ENCODE measurements at places on chromosomes 6 and 20.
A peak's percentile ranks its signal among the peaks of the same experiment; 100 is the strongest.

DNA sequence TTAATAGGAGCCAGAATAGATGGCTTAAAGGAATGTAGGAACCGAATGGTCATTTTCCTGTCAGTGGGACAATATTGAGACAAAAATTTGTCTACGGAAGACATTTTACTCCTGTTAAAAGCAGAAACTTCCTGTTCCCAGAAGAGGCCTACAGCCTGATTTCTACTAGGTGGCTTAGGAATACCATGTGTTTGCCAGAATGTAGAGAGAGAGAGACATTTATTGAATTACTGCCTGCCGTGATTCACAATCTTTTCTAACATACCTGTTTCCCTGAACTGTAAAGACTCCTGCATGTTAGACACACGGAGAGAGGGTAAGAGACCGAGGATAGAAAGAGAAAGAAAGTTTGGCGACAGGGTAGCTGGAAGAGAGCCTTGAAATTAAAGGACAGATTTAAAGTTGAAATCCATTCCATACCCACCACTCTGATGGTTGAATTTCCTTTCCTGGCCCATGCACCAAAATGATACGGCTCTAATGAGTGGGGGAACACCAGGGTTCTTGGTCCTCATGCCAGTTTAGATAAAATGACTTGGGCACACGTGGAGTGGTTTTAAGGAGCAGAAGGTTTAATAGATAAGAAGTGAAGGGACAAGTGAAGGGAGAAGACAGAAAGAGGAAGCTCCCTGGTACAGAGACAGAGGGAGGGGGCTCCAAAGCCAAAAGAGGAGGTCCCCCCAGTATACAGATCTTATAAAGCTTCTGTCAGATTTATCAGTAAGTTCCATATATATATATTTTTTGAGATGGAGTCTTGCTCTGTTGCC lies 22.5 kb downstream of the NCOA3 start:
- no peak for DNase-seq

DNA sequence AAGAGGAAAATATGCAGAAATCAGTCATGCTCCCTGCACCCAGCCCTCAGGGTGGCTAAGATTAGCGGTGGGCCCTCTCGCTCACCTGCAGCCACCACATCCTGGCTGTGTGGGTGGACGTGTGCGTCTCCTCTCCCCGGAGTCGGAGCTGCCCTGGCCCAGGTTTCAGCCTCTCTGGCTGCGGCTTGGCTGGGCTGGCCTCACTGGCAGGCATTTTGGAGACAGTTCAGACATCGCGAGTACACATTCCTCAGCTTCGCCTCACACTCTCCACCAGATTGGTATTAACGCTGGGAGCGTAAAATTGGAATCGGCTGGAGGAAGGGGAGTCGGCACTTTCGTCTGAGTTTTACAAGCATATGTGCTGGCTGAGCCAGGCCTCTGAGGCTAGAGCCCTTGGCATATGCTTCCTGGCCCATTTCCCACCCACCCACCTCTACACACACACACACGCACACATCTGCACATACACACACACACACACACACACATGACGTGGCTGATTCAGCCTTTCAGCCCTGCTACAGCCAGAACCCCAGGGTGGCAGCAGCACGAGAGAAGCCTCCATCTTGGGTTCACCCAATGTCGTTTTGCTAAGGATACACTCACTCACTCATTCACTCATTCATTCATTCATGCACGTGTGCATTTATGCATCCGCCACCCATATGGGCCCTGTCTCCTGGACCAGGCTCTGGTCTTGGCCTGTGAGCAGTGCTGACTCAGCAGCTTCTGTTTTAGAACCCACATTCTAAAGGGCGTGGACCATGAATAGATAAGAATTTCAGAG lies 42.9 kb downstream of the BCAS4 start:
- DNase-seq, result no peak

GRCh38 chr6:3876101-3876500 lies 26.9 kb downstream of the FAM50B start:
- DNase-seq, result no peak

- no peak for DNase-seq
Measured at GRCh38 chr20:63553933-63554290, at the start of gene FNDC11. Gene FNDC11, plus strand, starts transcription at chr20:63554159. Its CDS starts 1,505 bp downstream, at chr20:63555664.

DNA sequence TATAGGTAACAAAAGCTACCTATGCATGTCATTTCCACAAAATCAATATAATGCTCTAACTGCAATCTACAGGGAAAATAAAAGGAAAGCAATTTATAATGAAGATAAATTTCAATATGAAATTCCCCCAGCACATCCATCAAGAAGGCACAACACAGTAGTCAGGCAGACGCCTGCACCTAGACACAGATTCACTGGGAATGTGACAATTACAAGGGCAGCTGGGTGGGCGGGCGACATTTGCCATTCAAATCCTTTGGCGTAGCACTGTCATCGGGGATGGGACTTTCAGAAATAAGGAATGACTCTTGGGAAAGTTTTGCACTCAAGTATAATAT lies 60.4 kb downstream of the SULF2 start:
- DNase-seq, result no peak

GRCh38 chr6:51314965-51315364 lies 496.3 kb downstream of the TFAP2B start:
- DNase-seq, result no peak

GRCh38 chr6:161507375-161507774 lies 233.5 kb upstream of the AGPAT4 start:
- no peak for DNase-seq

- no peak for DNase-seq
Measured at GRCh38 chr6:36510365-36510764, 36.9 kb downstream of the STK38 start.

GRCh38 chr6:122075084-122075838 lies 324.2 kb upstream of the HSF2 start:
- DNase-seq, result no peak

- DNase-seq, result no peak
Measured at GRCh38 chr6:43060034-43060754, 763 bp downstream of the KLC4 start.

- DNase-seq, result no peak
Measured at GRCh38 chr6:107418118-107418517, 41.2 kb downstream of the PDSS2 start.

- DNase-seq, result no peak
Measured at GRCh38 chr6:157514659-157515496, 133.9 kb downstream of the ZDHHC14 start.

DNA sequence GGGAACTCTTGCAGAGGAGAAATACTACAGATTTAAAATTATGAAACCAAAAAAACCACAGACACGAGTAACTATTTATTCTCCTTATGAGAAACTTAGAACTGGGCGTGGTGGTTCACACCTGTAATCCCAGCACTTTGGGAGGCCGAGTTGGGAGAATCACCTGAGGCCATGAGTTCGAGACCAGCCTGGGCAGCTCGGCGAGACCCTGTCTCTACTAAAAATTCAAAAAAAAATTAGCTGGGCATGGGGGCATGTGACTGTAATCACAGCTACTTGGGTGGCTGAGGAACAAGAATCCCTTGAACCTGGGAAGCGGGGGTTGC lies 36.8 kb downstream of the SSR1 start:
- no peak for DNase-seq

- no peak for DNase-seq
Measured at GRCh38 chr6:152598901-152599537, 38.1 kb downstream of the SYNE1 start.

DNA sequence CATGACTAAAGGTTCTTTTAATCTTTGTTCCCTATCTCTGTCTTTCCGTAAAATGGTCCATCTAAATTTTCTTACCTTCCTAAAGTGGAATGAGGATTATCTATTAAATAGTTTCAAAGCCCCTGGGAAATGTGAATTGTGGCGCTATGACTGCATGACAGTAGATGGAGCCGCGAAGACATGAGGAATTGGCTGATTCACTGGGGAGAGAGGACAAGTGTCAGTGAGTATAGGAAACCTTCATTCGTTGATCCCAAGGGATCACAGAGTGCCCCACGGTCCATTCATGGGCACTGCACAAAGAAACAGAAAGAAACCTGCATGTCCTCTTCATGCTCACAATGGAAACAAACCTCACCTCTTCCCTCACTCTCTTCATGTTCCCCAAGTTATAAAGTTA lies 479.3 kb upstream of the BTBD3 start:
- no peak for DNase-seq

- no peak for DNase-seq
Measured at GRCh38 chr6:123519189-123519505, 117.6 kb downstream of the TRDN start.

DNA sequence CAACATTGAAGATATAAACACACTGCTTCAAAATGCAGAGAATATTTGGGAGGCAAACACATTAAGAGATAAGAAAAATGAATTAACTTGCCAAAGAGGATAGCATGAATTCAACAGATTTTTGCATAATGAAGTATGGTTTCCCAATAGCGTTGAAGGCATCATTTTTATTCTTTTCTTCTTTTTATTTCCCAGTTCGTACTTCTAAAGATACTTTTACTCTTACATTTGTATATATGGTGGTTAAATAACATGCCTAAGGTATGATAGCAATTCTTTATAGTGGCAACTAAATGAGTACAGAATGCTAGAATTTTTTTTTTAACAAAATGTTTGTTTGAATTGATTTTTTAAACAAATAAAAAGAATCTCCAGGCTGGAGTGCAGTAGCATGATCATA lies 473.4 kb upstream of the MARCKS start:
- DNase-seq, result no peak

- DNase-seq, result no peak
Measured at GRCh38 chr6:167812088-167812487, 14.6 kb upstream of the AFDN start.

DNA sequence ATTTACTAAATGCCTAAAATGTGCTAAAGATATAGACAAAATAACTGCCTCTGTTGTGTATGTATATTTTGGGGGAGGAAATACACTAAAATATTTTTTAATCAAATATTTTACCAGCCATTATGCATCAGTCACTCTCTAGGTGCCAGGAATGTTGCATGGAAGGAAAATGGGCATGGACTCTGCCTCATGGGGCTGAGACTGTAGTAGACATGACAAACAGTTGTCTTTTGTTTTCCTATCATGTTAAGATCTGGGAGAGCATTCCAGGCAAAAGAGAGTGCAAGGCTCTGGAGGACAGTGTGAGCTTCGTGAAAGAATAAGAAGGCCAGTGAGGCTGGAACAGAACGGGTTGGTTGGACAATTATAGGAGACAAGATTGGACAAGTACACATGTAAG lies 26.5 kb downstream of the HLA-DOB start:
- DNase-seq, result no peak

GRCh38 chr20:47348539-47349142 lies 7.9 kb downstream of the ZMYND8 start:
- DNase-seq, result no peak

GRCh38 chr20:37670351-37670791 lies 23.5 kb upstream of the CTNNBL1 start:
- DNase-seq, result no peak

- DNase-seq, result no peak
Measured at GRCh38 chr6:14148471-14148870, 30.9 kb downstream of the CD83 start.

DNA sequence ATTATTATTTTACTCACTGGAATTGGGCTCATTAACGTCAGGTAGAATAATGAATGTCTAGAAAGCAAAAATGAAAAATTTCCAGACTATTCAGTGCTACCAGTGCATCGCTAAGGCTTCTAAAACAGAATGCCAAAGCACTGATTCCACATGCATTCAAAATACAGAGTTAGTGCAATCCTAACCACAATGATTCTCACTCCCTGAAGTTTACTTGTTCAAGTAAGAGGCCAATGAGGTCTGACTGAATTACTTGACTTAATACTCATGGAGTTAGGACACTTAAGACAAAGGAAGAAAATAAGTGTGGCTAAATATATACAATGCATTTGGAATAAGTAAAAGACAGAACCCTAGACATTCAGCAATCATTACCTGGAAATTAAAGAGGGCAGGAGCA lies 220.5 kb downstream of the PKHD1 start:
- no peak for DNase-seq

GRCh38 chr6:106858653-106859092 lies 115.9 kb downstream of the CD24 start:
- no peak for DNase-seq

DNA sequence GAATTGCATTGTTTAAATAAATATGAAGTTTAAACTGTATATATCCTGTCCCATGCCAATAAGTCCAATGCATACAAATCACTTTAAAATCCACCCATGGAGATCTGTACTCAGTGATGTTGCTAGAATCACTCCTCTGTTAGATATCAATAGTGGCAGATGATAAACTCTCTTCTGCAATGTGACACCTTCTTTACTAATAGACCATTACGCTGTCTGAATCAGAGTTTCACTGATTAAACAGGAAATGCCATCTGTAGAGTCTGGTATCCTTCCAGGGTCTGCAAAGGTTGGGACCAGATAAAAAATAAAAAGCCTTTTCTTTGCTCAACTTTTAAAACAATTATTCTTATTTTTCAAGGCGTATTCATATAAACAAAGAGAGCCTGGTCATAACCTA lies 134.5 kb downstream of the EDN3 start:
- no peak for DNase-seq

- peak; percentile 73 for DNase-seq
Measured at GRCh38 chr6:159104163-159104925, 59.6 kb upstream of the TAGAP start.

DNA sequence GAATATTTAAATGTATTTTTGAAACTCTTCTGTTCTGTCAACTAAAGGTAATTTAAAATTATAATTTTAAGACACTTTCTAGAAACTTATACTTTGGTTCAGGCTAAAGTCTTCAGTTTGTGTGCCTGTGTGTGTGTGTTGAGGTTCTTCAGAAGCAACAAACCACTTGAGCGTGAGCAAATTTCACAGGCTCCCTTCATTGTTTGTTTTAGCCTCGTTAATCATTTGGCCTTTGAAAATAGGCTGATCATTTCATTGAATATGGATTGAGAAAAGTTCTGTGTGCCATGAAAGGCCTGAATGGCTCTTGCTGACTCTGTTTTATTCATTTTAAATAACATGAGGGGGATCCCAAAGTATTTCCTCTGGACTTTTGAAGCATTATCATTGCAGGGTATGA lies 420.1 kb downstream of the CDKAL1 start:
- no peak for DNase-seq

DNA sequence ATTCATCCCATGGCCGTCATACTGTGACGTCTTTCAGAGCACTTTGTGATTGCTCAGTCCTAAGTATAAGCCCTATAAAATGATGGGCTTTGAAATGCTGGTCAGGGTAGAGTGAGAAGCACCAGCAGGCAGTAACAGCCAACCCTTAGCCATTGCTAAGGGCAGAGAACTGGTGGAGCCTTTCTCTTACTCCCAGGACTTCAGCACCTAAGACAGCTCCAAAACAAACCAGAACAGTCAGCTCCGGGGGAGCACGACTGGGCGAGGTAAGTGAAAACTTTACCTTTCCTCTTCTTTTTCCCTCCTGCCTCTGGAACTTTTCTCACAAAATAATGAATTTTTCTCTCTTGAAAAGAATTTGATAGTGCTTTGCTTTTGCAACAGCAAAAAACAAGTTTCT lies at the start of gene VIP:
Gene VIP (plus strand): TSS at position 104 of the 400 bp plus-strand sequence. CDS start 1,381 bp downstream, outside the sequence.
- DNase-seq, result no peak

GRCh38 chr6:155223646-155224451 lies 40.0 kb upstream of the CLDN20 start:
- DNase-seq, result no peak

- DNase-seq, result no peak
Measured at GRCh38 chr6:30071081-30071818, 4.3 kb downstream of the PPP1R11 start.

GRCh38 chr6:101747160-101747559 lies 353.7 kb downstream of the GRIK2 start:
- DNase-seq, result no peak

- no peak for DNase-seq
Measured at GRCh38 chr20:24685736-24686135, 216.3 kb downstream of the SYNDIG1 start.

Measured in stimulated activated CD4-positive, alpha-beta T cell treated with anti-CD3 and anti-CD28 coated beads, Interleukin-4, amount 100 ng/mL, for 48 hours (primary cell).